ENCODE measurements at places on chromosomes 7 and 10.

DNA sequence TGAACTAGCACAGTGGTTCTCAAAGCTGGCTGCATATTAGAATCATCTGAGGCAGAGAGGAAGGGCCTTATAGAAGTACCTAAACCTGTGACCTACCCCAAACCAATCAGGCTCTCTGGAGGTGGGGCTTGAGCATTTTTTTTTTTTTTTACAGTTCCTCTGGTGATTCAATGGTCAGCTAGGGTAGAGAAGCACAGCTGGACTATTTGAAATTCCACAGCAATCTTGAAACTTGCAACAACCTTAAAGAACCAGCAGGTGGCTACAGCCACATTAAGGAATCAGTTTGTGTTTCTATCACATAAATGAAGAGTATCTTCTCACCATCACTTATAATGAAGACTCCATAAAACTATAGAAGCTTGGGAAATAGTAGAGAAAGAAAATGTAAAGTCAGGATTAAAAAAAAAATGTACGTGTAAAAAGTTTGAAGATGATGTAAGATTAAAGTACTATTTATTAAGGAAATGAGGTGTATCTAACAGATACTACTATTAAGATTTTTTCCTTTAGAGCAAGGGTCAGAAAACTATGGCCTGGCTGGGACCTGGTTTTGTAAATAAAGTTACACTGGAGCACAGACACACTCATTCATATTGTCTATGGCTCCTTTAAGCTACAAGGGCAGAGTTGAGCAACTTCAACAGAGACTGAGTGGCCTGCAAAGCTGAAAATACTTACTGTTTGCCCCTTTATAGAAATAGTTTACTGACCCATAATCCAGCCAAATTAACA, 3.8 kb downstream of the RTKN2 start:
- no peak for DNase-seq

GRCh38 chr10:17387861-17388503, 66.4 kb downstream of the ST8SIA6 start:
- DNase-seq, result no peak

- no peak for DNase-seq
Measured at GRCh38 chr7:4951903-4952636, 6.9 kb downstream of the MMD2 start.

DNA sequence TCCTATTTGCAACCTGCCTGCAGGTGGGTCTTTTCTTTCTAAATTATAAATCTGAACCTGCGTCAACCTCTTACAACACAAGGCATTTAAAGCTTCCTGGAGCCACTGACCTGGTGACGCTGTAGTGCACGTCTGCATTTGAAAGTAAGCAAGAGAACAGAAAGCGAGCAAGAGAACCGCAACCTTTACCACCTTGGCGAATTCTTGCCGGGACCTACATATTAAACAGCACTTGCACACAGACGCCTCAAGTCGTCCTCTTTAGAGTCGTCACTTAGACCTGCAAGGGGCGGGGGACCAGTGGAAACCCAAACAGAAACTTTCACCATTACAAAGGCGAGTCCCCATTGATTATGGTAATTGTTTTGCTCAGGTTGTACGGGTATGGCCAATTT, 9.5 kb downstream of the GLI3 start:
- DNase-seq, result no peak

DNA sequence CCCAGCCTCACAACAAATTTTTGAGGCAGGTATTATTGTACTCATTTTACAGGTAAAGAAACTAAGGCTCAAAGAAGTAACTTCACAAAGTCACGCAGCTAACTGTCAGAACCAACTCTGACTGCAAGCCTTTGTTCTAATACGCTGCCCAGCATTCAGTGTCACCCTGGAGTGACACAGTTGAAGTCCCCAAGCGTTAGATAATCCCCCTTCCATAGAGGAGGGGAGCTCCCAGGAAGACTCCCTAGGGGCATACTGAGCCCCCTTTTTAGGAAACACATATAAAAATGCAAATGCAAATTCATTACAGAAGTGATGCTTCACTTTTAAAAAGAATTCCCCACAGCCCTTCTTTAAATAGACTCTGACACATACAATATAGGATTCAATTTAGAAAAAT, 101.0 kb upstream of the MACROH2A2 start:
- no peak for DNase-seq

DNA sequence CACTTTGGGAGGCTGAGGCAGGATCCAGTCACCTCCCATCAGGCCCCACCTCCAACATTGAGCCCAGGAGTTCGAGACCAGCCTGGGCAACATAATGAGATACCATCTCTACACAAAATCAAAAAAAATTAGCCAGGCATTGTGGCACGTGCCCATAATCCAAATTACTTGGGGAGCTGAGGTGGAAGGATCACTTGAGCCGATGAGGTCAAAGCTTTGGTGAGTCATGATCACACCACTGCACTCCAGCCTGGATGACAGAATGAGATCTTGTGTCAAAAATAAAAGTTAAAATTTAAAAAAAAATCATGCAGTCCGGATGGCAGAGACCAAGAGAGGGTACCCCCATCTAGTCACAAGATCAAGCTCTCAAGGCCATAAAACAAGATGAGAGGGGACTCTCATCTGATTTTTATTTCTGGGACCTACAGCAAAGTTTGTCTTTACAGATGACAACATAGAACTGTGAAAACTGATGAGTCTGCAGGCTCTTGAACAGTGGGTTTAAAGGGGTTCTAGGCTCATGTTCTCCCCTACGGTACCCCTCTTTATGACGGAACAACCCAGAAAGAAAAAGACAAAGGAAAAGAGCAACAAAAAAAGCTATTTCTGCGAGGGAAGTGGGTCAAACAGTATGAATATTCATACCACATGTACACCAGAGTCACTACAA, 28.9 kb upstream of the CREB3L2 start:
- peak; percentile 30 for DNase-seq

DNA sequence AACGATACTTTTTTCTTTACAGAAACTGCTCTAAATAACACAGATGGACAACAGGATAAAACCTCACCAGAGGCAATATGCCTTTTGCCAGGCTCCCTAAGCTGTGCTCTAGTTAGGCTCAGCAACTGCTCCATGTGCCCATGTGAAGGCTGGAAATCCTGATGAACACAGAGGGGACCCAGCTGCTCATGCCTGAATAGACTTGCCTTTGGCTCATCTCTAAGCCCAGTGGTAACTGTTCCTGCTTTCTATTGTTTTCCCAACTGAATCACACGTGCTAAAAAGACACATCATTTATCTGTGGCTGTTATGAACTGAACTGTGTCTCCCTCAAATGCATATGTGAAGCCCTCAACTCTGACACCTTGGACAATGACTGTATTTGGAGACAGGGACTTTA, 110.4 kb downstream of the RNF216 start:
- no peak for DNase-seq

DNA sequence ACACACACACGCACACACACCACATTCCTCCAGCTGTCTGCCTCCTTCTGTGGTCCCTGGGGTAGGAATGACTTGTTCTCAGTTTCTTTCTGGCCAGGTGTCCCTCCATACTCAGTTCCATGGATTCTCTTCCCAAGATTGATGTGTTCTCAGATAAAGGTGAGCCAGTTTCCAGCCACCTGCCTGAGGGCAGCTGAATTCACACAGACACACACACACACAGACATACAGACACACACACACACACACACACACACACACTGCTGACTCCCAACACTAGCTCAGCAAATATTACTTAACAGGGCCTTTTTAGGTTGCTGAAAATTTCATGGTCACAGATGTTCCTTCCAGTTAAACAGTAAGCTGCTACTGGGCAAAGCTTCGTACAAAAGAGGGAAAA, 45.4 kb upstream of the GDF10 start:
- DNase-seq, result no peak

DNA sequence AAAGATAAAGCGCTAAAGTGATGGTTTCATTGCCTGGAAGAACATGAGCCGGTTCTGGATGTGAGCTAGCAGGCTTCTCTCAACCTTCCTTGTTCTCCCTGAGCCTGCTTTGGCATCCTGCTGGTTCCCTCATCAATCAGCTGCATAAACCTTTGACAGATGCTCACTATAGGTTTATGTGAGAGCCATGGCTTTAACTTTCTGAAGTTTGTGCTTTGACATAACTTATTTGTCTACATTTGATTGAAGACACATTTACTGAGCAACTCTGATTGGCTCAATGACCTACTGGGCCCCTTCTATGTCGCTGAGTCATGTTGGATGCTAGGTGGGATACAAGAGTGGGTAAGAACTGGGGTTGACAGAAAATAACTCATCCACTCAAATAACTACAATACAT, 192.0 kb downstream of the ADAM12 start:
- no peak for DNase-seq

- no peak for DNase-seq
Measured at GRCh38 chr10:35324196-35324595, 12.1 kb upstream of the CCNY start.

DNA sequence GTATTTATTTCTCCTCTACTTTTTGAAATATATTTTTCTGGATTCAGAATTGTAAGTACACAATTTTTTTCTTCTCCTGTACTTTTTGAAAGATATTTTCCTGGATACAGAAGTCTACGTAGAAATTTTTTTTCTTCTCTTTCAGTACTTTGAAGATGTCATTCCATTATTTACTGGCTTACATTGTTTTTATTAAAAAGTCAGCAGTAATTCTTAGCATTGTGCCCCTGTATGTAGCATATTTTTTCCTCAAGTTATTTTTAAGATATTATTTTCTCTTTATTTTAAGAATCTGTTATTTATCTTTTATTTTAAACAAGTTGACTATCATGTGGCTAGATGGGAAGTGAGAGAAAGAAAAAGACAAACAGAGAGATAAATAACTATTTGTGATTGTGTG, 119.0 kb upstream of the NPSR1 start:
- DNase-seq, result no peak

- DNase-seq, result no peak
Measured at GRCh38 chr7:12670000-12670729, 17.3 kb upstream of the ARL4A start.

DNA sequence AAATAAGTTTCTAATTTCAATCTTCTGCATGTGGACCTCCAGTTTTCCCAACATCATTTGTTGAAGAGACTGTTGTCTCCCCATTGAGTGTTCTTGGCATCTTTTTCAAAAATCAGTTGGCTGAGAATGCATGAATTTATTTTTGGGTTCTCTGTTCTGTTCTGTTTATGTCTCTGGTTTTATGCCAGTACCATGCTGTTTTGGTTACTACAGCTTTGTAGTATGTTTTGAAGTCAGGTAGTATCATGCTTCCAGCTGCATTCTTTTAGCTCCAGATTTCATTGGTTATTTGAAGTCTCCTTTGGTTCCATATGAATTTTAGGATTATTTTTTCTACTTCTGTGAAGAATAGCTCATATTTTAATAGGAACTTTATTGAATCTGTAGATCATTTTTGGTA, 21.2 kb upstream of the SFTPD start:
- no peak for DNase-seq

DNA sequence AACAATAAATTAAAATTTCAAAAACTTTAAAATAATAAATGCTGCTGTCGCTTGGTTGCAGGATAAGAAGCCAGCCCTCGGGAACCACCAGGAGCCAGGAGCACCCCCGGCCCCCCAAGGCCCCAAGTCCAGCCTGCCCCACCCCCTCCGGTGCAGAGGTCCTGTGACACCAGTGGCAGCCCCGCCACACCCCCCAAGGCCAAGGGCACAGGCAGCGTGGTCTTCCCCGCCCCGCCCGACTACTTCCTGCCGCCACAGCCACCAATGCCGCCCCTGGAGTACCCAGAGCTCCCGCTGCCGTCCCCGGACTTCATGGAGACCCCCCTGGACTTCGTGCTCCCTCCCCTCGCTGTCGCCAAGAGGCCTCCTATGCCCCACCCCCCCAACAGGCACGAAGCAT, 44.5 kb upstream of the PDSS1 start:
- DNase-seq, result no peak

- peak; percentile 38 for DNase-seq
Measured at GRCh38 chr7:33444511-33444910, 315.1 kb downstream of the BBS9 start.

DNA sequence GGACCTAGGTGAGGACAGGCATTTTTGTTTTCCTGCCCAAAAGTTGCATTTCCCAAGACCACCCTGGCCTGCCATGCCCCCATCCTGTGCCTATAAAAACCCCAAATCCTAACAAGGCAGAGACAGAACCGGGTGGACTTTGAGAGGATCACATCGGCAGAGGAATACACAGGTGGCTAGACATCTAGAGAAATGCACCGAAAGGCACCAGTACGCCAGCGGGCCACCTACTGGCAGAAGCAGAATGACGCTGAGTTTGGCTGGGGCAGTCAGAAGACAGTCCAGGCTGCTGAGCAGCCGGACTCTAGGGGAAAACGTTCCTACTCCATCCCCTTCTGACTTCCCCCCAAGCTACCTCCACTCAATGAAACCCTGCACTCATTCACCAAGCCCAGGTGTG, 2.8 kb downstream of the AKR1C4 start:
- no peak for DNase-seq

DNA sequence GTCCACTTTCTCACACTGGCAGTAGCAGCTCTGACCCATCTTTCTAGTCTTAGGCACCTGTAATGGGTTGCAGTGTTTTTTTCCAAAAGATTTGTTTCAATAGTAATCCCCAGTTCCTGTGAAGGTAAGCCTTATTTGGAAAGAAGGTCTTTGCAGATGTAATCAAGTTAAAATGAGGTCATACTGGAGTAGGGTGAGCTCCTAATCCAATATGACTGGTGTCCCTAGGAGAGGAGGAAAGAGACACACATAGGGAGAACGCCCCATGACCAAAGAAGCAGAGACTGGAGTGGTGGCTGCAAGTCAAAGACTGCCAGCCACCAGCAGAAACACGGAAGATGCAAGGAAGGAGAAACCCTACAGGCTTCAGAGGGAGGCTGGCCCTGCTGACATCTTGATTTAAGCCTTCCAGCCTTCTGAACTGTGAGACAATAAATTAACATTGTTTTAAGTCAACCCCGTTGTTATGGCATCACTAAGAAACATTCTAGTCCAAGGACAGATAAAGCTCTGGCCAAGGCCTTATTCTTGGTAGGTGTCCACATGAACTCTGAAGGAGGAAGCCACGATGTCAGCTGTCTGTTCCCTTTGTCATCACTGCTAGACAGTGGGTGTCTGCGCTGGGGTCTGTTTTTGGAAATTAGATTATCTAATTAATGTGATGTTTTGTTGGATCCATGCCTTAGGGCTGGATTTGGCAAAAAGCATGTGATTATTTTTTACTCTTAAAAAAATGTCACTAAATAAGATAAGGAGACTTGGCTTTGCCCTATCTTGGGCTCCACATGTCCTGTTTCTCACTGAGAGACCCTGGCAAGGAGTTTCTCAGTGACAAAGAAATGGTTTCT, 214.9 kb downstream of the KCNMA1 start:
- DNase-seq, result peak; percentile 68

GRCh38 chr7:143505838-143506237, 28.2 kb downstream of the TAS2R41 start:
- DNase-seq, result no peak

- no peak for DNase-seq
Measured at GRCh38 chr10:131440405-131441360, 129.2 kb upstream of the TCERG1L start.

DNA sequence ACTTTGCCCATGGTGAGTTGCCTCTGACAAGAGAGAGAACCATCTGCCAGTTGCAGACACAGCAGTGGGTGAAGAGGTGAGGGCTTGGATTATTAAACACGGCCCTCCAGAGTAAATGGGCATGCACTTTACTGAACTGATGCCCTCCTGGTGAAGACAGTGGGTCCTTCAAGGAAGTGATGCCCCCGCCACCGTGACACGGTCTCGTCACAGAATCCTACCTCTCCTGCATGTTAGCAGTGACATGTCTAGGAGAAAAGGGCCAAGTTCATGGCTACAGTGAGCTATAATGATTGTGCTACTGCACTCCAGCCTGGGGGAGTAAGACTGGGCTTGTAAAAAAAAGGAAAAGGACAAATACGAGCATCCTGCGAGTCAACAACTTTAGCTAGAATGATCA, 2.4 kb downstream of the BNIP3 start:
- no peak for DNase-seq
